ENCODE measurements at places on chromosomes 4 and X.

DNA sequence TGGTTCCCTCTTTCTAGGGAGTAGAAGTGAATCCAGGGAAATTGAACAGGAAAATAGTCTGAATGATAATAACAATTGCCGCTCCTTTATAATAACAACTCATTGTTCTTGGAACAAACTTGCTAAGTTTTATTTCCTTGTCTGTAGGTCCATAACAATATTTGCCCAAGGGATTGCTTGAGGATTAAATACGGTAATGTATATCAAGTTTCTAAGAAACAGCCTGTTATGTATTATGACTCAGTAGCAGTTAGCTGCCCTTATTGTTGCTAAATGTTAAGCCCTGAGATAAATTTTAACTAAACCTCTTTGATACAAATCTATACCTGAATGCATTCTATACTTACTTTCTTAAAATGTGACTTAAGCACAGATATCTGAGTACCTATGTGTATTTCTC lies 215.9 kb upstream of the AADAT start:
- no peak for DNase-seq

DNA sequence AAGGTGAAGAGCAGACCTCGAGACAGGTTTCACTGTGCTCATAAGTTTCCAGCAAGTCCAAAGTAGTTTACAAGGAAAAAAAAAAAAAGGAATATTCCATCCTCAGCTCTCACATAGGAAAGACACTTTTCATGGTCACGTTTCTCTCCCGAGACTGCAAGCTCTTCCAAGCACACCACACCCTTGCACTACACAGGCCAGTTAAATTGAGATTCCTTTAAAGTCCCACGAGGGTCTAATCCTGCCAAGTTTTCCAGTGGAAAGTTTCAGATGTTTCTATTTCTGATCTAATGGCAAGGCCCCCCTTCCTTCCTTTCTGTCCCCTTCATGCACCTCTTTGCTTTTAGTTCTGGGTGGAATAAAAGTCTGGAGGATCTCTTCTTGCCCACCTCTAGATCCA lies 67.9 kb upstream of the PCDH19 start:
- DNase-seq, result no peak

GRCh38 chr4:184416913-184417734 lies 57.2 kb downstream of the IRF2 start:
- peak; percentile 22 for DNase-seq

- no peak for DNase-seq
These were observed 193.0 kb upstream of the RPS6KA3 start for GRCh38 chrX:20459410-20460350.

- no peak for DNase-seq
These were observed 95.8 kb upstream of the WDR1 start for GRCh38 chr4:10212400-10212799.

DNA sequence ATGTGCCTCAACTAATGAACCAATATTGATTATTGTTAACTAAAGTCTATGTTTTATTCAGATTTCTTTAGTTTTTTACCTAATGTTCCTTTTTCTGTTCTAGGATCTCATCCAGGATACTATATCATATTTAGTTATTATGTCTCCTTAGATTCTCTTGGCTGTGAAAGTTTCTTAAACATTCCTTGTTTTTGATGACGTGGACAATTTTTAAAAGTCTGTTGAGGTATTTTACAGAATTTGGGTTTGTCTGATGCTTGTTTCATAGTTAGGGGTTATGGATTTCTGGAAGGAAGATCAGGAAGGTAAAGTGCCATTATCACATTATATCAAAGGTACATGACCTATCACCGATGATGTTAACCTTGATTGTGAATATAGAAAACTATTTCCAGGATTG lies 18.2 kb upstream of the MCTS1 start:
- no peak for DNase-seq

GRCh38 chrX:146278381-146278780 lies 460.8 kb downstream of the SLITRK2 start:
- peak; percentile 38 for DNase-seq

- DNase-seq, result no peak
These were observed 86.8 kb downstream of the FAM53A start for GRCh38 chr4:1597021-1597931.

DNA sequence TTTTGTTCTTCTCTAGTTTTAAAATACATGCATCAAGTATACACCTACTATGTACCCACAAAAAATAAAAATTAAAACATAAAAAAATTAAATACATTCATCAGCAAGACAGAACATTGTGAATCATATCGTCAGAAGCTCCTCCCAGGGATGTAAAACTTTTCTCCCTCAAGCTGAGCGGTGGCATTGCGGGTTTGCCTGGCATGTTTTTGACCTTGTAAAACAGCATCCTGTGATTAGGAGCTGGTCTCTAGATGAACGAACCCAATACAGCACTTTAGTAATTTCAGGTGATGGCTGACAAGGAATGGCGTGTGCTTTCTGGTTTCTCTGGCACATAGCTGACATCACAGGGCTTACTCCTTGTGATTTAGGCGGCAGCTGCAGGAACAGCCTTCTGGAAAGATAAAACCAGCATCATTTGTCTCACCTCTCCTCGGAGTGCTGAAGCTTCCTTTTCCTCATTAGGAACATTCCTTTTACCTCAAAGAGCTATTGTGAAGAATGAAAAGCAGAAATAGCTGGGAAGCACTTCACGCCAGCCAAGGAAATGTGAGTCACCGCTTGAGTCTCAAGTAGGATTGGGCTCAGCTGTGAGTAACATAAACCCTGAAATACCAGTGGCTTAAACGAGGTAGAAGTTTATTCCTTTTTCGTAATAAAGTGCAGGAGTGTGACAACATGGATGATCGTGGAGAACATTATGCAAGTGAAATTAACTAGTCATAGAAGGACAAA lies 44.3 kb downstream of the NYX start:
- DNase-seq, result peak; percentile 68

GRCh38 chrX:130691576-130691975 lies 211.4 kb downstream of the ENOX2 start:
- DNase-seq, result no peak

DNA sequence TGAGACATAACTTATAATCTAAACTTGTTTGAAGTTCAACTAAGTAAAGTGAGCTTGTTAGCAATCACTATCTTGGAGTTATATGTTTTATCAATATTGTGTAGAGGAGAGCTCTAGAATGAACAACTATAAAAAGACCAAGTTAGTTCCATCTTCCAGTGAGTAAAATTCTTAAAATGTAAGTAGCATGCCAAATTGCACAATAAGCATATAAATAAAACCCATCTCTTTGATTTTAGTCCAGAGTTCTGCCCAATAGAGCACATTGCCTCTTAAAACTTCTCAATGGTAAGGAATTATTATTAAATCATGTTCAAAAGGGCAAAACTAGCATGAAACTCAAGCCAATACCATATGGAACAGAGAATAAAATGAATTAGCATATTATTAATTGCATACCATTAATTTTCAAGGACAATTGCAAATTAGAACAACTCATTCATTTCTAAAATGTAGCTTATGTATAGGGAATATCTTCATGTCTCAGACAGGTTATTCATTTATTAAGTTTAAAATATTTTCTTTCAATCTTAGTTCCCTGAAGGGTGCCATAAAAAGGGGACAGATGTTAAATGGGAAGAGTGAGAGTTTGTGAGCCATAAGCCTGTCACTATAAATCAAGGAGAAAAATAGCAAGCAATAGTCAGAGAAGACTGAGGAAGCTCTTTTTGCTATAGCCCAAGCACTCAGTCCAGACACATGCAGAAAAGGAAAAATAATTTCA lies 507.6 kb downstream of the CENPC start:
- DNase-seq, result no peak

DNA sequence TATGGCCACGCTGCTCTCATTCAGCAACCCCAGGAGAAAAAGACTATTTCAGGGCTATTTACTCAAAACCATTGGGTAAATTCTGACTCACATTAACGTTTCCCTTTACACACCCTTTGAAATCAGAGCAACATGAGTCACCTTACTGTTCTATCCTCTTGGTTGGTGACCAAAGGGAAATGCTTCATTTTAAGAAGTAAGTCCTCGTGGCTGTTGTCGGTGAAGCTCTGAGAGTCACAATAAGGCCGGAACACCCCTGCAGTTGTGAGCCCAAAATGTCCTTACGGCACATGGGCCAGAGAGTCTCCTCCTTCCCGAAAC lies 56.3 kb upstream of the SPRY1 start:
- DNase-seq, result no peak

DNA sequence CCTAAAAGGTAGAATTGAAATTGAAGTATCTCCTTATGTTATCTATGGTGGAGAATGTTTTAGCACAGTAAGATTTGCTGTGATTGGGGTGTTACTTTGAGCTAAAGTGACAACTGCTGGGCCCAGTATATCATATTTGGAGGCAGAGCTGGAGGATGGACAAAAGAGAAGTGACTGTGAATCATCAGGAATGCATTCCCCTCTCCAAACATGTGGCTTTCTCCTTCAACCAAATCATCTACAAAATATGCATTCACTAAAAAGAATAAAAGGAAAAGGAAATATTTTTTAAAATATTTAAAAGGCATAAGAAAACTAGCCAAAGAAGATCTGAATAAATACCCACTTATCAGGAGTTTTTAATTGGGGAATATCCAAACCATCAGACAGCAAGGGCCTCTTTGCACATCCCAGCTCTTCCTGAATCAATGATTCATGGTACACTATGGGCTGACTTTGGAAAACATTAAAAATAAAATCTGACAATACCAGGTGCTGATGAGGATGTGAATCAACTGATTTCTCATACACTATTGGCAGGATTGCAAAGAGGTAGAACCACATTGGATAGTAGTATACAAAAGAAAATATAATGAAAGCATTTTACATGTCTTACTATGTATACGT lies 671.7 kb upstream of the NR3C2 start:
- DNase-seq, result no peak

DNA sequence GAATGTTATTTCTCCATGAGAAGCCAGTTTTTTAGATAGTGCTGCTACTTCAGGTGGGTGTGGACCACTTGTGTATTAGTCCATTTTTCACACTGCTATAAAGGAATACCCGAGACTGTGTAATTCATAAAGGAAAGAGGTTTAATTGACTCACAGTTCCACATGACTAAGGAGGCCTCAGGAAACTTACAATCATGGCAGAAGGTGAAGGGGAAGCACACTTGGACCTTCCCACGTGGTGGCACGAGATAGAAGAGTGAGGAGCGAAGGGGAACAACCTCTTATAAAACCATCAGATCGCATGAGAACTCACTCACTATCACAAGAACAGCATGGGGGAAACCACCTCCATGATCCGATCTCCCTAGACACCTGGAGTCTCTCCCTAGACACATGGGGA lies 3.4 kb upstream of the PPID start:
- DNase-seq, result no peak

DNA sequence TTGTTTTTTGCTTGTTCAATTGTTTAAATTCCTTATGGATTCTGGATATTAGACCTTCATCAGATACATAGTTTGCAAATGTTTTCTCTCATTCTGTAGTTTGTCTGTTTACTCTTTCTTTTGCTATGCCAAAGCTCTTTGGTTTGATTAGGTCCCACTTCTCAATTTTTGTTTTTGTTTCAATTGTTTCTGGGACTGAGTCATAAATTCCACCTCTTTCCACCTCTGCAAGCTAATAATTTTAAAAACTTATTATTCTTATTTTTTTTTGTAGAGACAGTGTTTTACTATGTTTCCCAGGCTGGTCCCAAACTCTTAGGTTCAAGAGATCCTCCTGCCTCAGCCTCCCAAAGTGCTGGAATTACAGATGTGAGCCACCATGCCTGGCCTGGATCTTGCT lies 226.8 kb upstream of the GPRIN3 start:
- DNase-seq, result no peak

DNA sequence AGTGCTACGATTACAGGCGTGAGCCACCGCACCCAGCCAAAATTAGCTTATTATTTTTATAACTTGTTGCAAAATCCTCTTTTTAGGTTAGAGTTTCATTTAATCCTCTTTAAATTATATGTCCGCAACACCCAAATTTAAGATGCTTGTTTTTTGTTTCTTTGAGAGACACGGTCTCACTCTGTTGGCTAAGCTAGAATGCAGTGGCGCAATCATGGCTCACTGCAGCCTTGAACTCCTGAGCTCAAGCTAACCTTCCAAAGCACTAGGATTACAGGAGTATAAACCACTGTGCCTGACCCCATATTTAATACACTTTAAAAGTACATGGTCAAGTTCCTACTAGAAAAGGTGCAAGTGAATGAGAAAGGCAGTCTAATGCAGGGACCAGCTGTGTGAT lies 2.2 kb downstream of the RBBP7 start:
- no peak for DNase-seq

DNA sequence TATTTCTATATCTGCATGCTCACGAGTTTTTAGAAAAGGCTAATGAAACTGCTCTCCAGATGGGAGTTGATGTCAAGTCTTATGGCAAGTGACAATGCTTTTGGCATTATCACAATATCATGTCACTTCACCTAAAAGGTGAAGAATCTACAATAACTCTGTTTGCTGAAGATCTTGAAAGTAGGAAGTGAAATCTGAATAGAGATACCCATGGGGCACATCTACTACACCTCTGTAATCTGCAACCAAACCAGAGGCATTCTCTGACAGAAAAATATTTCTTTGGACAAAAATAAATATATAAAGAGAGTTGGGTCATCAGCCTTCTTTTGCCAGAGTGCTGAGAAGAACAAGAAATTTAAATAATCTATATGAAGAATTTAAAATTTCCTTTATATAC lies 3.9 kb upstream of the VAMP7 start:
- DNase-seq, result no peak

DNA sequence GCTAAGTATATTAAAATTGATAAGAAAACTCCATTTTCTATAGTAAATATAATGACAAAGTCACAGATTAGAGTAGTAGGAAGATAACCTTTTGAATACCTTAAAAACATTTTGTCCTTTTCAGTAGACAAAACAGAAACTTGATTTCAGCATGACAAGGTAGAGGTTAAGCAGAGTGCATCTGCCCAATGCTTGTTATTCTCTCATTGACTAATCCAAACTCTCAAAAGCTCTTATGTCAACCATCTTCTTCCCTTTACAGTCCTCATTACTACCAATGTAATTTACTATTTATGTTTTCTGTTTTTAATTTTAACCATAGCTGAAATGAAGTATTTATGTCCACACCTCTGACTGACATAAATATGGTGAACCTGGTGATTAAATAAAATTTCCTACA lies 11.1 kb downstream of the NIPAL1 start:
- no peak for DNase-seq

- no peak for DNase-seq
These were observed 50.9 kb downstream of the CFAP299 start for GRCh38 chr4:80386281-80386886.

Data from SK-MEL-5 (cell line).